Liver (tissue), 10 donors: ENCODE measurements at places on chromosomes 1 and 21. TPM values are rescaled to one million over a fixed set of nuclear protein-coding genes. Genes with fewer than 3 reads are reported as not detected.

- H3K4me1 ChIP-seq = no peaks in the 10 kb centered on the region
- H3K36me3 ChIP-seq = no peaks in the 10 kb centered on the region
- H3K27ac ChIP-seq = no peak overlapping the region
- no peaks in the 10 kb centered on the region for H3K27me3 ChIP-seq
- no peak overlapping the region for H3K4me3 ChIP-seq
Observed at GRCh38 chr1:168742386-168742785, 13.4 kb upstream of the DPT start.

GRCh38 chr1:59315529-59316463 is 18.9 kb downstream of the FGGY start:
- peaks cover 16% of the 10 kb centered on the region for H3K4me1 ChIP-seq
- H3K27me3 ChIP-seq = no peaks in the 10 kb centered on the region
- DNase-seq = no peak
- peak overlapping the region; percentile 67 for H3K27ac ChIP-seq
- H3K36me3 ChIP-seq = no peaks in the 10 kb centered on the region

DNA sequence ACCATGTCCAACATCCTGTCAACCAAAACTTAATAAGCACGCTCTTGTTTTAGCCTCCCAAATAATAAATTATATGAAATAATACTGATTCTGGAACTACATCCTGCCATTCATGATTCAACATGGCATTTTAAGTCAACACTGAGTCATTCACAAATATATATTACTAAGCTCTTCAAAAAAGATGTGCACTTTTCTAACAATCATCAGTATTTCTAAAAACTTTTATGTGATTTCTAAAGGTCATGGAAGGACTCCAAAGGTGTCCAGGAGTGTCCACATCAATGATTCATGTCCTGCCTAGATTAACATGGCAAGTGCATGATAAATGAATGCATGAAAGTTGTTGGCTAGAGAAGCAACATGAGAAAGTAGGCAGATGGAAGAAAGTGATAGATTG is 51.6 kb downstream of the NEGR1 start:
- no peak for DNase-seq
- H3K27me3 ChIP-seq = no peaks in the 10 kb centered on the region
- H3K4me1 ChIP-seq = no peaks in the 10 kb centered on the region
- H3K36me3 ChIP-seq = no peaks in the 10 kb centered on the region
- no peak overlapping the region for H3K27ac ChIP-seq

DNA sequence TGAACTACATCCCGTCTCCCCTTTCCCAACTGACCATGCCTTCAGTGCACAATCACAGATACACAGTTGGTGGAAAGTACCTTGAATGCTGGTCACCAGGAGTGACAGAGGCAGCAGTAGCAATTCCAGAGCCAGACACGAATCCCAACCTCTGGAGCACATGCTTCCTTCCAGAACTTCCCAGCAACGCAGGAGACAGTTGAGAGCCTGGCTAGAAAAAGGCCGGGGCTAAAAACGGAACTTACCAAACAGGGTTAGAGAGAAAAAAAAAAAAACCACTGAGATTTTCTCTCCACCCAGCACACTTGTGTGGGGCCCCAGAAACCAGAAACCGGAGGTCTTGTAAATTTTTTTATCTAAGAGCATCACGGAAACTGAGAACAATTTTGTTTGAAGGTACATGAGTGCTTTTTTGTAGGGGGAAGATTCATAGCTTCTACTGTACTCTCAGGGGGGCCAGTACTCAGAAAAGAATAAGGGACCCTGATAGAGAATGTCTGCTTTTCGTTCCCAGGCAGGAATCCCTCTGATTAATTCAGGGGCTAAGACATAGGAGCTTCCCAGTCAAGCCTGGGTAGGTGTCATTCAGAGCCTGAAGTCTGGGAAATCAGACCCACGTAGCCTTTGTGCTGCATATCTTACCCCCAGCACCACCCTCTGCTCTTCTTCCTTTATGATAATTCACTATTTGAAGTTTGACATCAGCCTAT is at the start of gene CD48:
TSS of gene CD48 (minus strand) at position 221 of the 710 bp plus-strand sequence. CDS start at position 162, 59 bp downstream.
- no peaks in the 10 kb centered on the region for H3K4me1 ChIP-seq
- H3K4me3 ChIP-seq = peak within 1 kb of the TSS; percentile 42
- no peaks in the 10 kb centered on the region for H3K27me3 ChIP-seq
- DNase-seq = no peak

The KCNE2 gene
- polyA plus RNA-seq = 0.57 TPM

The NR1I3 gene
- 128 TPM for polyA plus RNA-seq

The INAVA gene
- polyA plus RNA-seq = 0.32 TPM
